ENCODE measurements at places on chromosomes 5 and 9.

DNA sequence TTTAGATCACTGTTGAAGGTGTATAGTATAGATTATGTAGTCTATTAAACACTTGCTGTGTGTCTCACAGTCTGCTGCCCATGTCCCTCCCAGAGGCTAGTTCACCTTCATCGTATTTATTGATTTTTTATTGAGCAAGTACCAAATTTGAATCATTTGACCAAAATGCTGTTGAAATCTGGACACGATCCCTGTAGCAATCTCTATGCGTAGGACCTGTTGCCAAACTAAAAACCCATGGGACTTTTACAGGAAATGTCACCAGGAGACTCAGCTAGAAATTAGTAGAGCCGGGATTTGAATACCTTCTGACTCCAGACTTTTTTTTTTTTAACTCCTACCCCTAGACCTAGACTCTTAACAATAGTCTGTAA is 17.5 kb downstream of the SLC31A1 start:
- DNase-seq: no peak

GRCh38 chr9:137128862-137129455 is 10.0 kb upstream of the GRIN1 start:
- DNase-seq: no peak

- DNase-seq: no peak
These were observed 190.0 kb upstream of the S1PR3 start for GRCh38 chr9:88801214-88801796.

DNA sequence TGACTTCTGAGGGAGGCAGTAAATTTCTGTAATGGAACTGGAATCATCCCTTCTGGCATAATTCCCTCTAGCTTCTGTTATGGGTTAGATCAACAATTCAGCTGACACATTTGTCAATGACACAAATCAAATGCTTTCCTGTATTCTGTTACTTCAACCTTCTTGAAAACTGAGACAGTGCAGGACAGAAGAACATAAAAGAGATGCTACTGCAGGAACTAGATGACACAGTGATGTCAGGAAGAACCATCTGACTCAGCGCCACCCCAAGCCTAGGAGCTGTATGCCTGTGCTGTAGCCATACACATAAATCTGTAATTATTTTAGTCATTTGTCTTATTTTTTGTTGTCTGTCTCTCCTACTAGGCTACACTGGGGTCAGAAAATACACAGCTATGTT is 18.2 kb upstream of the CEP120 start:
- no peak for DNase-seq

DNA sequence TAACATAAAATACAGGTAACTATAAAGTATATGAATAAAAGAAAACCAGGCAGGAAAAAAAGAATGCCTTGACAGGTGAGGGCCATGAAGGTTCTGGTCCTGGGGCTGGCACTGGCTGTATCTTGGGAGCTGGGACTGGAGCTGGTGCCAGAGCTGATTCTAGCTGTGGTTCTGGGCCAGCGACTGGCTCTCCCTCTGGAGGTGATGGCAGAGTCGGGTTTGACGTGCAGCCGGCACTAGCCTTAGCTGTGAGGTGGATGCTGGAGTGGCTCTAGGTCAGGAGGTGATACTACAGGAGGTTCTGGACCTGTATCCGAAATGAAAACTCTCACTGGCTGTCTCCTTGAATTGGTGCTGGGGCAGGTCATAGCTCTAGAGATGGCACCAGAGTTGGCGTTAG is 22.3 kb downstream of the OBP2B start:
- DNase-seq: no peak

GRCh38 chr9:100084734-100085133 is 14.1 kb downstream of the ERP44 start:
- no peak for DNase-seq

- no peak for DNase-seq
These were observed 303.6 kb upstream of the CLINT1 start for GRCh38 chr5:158162479-158163034.

DNA sequence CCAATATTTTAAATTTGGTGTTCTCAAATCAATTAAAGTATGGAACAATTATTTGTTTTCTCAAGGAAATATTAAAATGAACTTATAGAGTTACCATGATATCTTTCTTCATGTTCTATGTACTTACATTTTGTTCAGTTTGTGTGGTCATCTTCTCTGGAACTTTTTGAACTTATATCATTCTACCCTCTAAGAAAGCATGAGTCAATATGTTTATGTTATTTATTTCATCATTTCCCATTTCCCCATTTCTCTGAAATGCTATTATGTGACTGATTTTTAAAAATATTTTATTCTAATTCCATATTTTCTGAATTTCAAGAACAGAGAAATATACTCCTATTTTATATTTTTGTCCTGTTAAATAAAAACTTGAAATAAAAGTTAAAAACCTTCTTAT is 123.5 kb upstream of the ACOT12 start:
- DNase-seq: no peak

DNA sequence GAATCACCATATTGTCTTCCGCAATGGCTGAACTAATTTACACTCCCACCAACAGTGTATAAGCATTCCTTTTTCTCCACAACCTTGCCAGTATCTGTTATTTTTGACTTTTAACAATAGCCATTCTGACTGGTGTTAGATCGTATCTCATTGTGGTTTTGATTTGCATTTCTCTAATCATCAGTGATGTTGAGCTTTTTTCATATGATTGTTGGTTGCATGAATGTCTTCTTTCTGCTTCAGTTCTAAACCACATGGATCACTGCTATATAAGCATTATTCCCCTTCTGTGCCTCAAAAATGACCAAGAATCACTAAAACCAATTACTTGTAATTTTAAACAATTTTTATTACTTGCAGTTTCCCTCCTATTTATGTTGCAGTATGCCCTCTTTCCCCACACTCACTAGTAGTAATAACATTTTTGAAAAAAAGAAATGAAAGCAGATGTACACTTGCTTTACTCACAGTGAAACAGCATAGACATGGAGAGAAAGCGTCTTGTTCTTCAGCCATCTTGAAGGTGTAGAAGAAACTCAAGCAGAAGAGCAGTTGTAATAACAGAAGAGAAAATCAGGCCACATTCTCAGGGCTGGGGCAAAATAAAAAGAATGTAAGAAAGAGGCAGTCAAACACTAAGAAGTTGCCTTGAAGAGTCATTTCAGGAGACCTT is 4.5 kb upstream of the TMEM252 start:
- no peak for DNase-seq

All from activated CD8-positive, alpha-beta memory T cell treated with anti-CD3 and anti-CD28 coated beads, Interleukin-2, amount 50 U/mL, for 4 hours (primary cell).